Right ventricle myocardium superior (tissue), 1 donor: ENCODE measurements at places on chromosomes 5 and 9. TPM values are rescaled to one million over a fixed set of nuclear protein-coding genes. Genes with fewer than 3 reads are reported as not detected.

CKMT2 gene
- 1,933 TPM for total RNA-seq

PRDM9 gene
- not detected for total RNA-seq

NAIP gene
- total RNA-seq: 4.2 TPM

SLC4A9 gene
- total RNA-seq: not detected

ZNF367 gene
- total RNA-seq: 4.3 TPM

FST gene
- 5.8 TPM for total RNA-seq

SHISAL2B gene
- not detected for total RNA-seq

FBLL1 gene
- total RNA-seq: not detected

SPAG8 gene
- total RNA-seq: 1.8 TPM

- no peak for DNase-seq
These were observed 84.0 kb downstream of the ZSWIM6 start for GRCh38 chr5:61416010-61416409.

GRCh38 chr9:31355159-31355882 is 1029.1 kb upstream of the ACO1 start:
- no peak for DNase-seq

GRCh38 chr5:143592648-143593047 is 189.2 kb upstream of the NR3C1 start:
- no peak for DNase-seq

DNA sequence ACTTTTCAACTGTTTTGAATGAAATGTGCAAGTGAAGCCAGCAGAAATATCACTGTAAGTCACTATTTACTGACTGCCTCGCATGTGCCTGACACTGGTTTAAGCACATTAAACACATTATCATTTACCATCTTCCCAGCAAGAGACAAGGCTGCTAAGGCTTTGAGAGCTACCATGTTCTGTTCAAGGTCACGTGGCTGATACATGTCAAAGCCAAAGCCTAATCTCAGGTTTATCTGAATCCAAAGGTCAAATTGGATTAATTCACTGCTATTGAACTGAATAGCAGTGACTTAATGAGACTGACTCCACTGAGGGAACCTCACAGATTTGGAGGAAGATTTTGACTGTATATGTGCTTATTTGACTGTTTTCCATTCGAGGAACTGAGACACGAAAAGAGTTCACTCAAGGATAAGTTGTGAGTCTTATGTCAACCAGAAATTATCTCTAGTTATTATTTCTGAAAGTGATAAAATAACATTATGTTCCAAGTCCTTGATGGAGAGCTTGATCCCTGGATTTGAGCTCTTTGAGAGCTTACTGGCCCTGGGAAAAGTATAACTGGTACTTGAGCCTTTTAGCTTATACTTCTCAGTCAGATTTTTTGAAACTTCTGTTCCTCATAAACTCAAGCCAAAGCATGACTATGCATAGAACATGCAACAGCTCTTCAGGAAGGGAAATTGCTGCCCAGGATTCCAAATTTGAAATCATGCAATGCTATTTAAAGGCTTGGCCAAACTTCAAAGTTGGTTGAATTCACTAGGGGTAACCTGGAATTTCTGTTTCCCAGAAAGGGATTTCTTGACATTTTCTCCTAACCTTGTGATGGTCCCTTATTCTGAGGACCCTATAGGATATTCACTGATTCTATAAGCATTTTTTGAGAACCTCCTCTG is 23.4 kb upstream of the ARHGAP26 start:
- DNase-seq: no peak

- no peak for DNase-seq
These were observed 72.3 kb downstream of the PAX5 start for GRCh38 chr9:36961561-36962325.

GRCh38 chr9:127166651-127167524 is 44.5 kb upstream of the ANGPTL2 start:
- no peak for DNase-seq

DNA sequence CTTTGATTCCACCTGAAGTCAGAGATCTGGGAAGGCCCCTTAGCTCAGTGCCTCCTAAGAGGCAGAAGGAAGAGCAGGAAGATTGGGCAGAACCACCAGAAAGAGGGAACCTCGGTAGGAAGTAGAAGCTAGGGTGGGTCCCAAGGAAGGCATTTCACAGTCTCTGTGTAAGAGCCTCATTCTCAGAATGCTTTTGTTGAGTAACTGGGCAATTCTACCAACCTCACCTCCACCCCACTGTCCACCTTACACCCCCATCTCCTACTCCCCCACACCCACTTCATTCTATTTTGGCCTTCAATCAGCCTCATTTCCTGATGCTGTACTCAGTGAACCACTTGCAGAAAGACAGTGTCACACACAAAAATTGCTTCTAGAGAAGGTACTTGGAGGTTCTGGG is 3.5 kb downstream of the HBEGF start:
- no peak for DNase-seq

- no peak for DNase-seq
These were observed 19.7 kb downstream of the RIOK2 start for GRCh38 chr5:97163360-97163764.

GRCh38 chr5:31717561-31717960 is 78.6 kb downstream of the PDZD2 start:
- DNase-seq: no peak

GRCh38 chr9:79013715-79014610 is 557.8 kb upstream of the TLE4 start:
- no peak for DNase-seq

DNA sequence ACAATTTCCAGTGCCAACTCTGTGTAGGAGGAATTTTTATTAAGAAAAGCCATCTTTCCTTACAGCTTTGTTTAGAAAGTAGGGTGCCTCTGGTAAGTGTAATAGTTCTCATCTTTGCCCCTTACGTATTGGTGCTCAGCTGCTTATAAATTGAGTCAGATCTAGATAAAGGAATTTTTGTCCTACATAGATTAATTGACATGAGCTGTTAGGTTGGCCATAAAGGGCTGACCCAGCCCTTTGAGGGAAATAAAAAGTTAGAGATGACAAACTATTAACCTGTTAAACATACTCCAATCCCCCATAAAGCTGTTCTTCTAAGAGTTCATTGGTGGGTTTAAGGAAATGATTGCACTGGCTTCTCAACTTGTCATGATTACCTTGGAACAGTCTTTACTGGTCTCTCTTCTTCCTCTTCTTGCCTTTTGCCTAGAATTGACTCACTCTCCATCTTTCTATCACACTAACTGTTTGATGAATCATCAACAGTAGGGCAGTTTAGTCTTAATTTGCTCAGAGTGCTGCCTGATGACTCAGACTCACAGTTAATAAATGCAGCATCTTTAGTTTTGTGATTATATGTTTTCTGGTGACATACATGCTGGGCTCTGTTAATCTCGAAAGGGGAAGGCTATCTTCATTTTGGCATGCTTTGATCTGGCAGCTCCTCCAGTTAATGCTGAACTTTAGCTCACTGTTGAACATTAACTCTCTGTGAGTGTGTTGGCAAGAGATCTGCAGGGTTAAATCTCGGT is 51.7 kb downstream of the ARHGAP26 start:
- no peak for DNase-seq

GRCh38 chr9:97512966-97513560 is 11.6 kb downstream of the TMOD1 start:
- DNase-seq: no peak

DNA sequence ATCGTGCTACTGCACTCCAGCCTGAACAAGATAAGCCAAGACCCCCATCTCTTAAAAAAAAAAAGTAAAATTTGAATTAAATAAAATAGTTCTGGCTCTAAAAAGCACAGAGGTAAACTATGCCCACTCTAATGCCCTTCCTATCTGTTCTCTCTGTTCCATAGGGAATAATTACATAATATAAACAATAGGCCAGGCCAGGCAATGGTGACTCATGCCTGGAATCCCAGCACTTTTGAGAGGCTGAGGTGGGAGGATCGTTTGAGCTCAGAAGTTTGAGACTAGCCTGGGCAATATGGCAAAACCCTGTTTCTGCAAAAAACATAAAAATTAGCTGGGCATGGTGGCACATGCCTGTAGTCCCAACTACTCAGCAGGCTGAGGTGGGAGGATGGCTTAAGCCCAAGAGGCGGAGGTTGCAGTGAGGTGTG is 47.4 kb downstream of the MYO10 start:
- DNase-seq: no peak

GRCh38 chr5:123965626-123966025 is 453.6 kb downstream of the CSNK1G3 start:
- DNase-seq: no peak

DNA sequence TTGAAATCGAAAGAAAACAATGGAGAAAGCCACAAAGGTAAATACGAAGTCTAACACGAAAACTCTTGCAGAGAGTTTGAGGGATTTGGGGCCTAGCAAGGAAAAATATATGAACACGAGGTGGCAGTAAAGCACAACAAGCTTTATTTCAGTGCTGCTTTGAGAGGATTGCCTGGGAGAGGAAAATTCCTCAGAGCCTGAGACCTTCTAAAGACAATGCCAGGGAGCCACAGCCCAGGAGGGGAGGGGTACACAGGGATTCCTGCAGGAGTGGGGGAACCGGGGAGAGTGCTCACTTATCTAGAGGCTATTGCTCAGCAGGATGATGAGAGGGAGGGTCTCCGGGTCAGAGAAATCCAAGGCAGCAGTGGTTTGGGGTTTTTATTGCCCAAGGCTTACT is 134.9 kb upstream of the ADCY2 start:
- DNase-seq: no peak

- DNase-seq: no peak
These were observed 15.0 kb upstream of the SHB start for GRCh38 chr9:38083858-38084555.

GRCh38 chr5:75601996-75602395 is 9.3 kb upstream of the ANKDD1B start:
- DNase-seq: no peak
